NCI-H1092 (cell line): ENCODE measurements at places on chromosomes 5 and 9.

DNA sequence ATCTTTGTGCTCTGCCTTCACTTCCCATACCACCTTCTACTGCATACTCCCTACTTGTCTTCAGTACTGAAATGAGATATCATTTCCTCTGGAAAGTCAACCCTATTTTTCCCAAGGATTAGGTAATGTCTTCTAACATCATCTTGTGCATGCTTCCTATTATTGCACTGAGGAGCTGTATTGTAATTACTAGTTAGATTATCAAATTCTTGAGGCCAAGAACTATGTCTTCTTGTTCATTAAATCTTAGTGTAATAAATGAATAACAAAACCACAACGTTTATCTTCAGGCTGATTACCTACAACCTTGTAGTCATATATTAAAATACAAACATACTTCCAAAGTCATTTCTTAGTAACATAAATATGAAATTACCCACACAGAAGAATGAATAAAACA, 87.9 kb upstream of the POU5F2 start:
- DNase-seq, result no peak

- no peak for DNase-seq
Observed at GRCh38 chr5:87581661-87582060, 168.9 kb upstream of the CCNH start.

- DNase-seq, result no peak
Observed at GRCh38 chr5:9543311-9543920, 2.5 kb downstream of the SEMA5A start.

- no peak for DNase-seq
Observed at GRCh38 chr5:133664422-133664821, 52.1 kb upstream of the FSTL4 start.

GRCh38 chr9:92608909-92609445, 61.0 kb downstream of the IPPK start:
- DNase-seq, result peak; percentile 46

- DNase-seq, result no peak
Observed at GRCh38 chr5:2894316-2894715, 142.8 kb upstream of the IRX2 start.

- DNase-seq, result no peak
Observed at GRCh38 chr5:131277875-131278740, 14.3 kb downstream of the CDC42SE2 start.

- DNase-seq, result no peak
Observed at GRCh38 chr9:133862585-133863256, 124.6 kb upstream of the SARDH start.

DNA sequence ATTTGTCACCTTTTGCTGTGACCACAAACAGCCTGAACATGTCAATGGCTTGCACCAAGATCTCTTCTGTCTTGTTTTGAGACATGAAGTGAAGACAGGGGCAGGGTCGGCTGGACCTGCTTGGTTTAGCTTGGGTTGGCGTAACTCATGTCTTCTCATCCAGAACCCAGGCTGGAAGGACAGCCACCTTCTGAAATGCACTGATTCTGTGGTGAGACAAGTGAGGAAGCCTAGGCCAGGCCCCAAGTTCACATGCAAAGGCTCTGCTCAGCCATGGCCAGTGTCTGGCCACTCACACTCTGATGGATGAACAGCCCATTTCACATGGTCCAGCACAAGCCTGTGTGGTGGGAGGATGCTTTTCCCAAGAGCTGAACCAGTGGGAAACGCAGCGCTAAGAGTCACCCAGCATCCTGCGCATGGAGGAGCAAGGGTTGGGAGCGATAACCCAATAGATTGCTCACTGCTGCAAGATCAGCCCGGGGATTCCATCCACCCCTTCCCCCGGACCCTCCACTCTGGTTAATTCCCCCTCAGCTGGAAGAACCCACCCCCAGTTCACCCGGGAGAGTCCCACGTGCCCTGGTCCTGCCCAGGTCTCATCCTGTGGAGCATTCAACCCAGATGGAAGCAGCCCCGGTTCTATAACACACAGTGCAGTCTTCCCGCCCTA, 16.2 kb upstream of the MED10 start:
- no peak for DNase-seq
